ENCODE measurements at places on chromosomes 5 and 9.

DNA sequence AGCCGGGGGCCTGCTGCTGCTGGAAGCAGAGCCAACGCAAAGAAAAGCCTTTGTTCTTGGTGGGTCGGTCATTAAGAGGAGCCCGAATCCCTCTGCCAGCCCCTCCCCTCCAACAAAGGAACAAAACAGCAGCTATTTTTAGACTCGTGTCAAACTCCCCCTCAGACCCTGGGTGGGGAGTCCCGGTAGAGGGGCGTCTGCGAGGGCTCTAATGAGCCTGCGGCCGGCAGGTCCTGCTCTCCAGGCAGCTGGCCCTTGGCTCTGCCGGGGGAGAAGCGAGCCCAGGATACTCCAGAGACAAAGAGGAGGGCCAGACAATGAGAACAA is 114.0 kb downstream of the LHX2 start:
- no peak for DNase-seq

DNA sequence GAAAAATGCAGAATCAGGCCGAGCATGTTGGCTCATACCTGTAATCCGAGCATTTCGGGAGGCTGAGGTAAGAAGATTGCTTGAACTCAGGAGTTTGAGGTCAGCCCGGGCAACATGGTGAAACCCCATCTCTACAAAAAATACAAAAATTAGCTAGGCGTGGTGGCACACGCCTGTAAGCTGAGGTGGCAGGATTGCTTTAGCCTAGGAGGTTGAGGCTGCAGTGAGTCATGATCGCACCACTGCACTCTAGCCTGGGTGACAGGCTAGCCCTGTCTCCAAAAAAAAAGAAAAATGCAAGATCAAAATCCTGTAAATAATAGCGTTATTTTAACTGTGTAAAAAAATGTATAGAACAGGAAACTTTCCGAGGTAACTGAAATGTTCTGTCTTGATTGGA is 39.4 kb downstream of the RNF44 start:
- DNase-seq: no peak

GRCh38 chr5:53017383-53017782 is 28.2 kb downstream of the ITGA2 start:
- DNase-seq: no peak

DNA sequence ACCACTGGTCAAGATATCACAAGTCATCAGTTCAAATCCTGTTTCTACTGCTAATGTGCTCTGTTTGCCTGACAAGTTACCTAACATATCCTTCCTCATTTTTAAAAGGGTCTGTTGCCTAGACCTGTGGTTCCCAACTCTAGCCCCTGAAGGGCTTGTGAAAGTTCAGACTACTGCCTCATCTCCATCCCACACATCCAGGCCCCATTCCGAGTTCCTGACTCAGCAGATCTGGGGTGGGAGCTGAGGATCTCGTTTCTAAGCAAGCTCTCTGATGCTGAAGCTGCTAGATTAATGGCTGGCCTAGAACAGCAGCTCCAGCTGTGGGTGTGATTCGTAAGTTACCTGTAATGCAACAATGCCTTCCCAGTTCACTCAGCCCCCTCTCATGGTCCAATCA is 32.5 kb downstream of the S1PR3 start:
- DNase-seq: no peak

- DNase-seq: no peak
Measured at GRCh38 chr9:7944572-7944971, 145.0 kb upstream of the DMAC1 start.

- peak; percentile 53 for DNase-seq
Measured at GRCh38 chr9:116860509-116861120, 173.5 kb downstream of the TRIM32 start.

GRCh38 chr9:19397845-19398244 is 11.0 kb upstream of the ACER2 start:
- DNase-seq: no peak

- no peak for DNase-seq
Measured at GRCh38 chr5:136992796-136993489, 506.2 kb downstream of the SPOCK1 start.

DNA sequence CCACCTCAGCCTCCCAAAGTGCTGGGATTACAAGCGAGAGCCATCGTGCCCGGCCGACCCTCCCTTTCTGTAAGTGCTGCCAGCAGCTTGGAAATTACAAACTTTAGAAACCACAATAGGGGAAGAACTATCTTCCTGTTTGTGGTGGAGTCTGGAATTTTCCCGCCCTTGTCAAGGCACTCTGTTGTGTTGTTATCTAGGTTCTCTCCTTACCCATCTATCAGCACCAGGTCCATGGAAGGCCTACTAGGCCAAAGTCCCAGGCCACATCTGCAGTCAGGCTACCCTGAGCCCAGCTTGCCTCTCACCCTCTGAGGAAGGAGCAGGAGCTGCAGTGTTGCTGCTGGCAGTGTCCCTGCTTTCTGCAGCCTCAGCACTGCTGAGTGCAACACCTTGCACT is 214.9 kb downstream of the MCTP1 start:
- DNase-seq: no peak

GRCh38 chr5:117738571-117738970 is 1163.9 kb upstream of the SEMA6A start:
- DNase-seq: no peak

DNA sequence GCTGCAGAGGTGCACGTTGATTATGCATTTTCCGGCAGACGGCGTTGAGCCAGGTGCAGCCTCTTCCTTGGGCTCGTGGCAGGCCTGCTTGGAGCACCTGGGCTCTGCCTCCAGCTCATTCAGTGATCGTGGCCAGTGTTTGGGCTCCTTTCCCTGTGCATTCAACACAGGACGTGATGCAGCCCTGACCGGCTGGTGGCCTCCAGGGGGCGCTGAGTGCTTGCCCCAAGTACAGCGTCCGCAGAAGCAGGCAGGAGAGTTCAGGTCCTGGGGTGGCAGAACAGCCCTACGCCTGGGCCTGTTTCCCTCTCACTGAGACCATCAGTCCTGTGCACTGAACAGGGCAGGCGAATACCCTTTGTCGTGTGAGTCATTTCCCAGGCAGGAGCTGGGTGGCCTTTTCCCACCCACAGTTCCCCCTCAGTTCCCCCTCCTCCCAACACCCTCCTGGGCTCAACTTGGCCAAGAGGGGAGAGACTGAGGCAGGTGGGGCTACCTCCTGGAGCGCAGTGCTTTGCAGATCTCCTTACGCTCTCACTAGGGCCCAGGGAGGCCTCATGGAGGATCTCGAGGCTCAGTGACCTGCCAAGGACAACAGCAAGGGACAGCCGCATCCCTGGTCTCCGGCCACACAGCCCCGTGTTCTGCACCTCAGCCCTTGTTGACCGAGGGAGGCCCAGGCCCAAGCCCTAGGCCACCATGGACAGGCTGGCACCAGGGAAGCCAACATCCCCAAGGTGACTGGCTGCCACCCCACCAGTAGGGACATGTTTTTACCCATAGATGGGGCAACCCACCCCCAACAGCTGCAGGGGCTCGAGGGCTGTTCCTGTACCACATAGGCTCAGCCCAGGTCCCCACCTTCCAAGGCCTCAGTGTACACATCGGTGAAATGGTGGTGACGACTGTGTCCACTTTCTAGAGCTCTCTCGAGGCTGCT is 52.9 kb downstream of the LRSAM1 start:
- DNase-seq: peak; percentile 81

GRCh38 chr5:10849278-10849677 is 88.2 kb upstream of the DAP start:
- no peak for DNase-seq

DNA sequence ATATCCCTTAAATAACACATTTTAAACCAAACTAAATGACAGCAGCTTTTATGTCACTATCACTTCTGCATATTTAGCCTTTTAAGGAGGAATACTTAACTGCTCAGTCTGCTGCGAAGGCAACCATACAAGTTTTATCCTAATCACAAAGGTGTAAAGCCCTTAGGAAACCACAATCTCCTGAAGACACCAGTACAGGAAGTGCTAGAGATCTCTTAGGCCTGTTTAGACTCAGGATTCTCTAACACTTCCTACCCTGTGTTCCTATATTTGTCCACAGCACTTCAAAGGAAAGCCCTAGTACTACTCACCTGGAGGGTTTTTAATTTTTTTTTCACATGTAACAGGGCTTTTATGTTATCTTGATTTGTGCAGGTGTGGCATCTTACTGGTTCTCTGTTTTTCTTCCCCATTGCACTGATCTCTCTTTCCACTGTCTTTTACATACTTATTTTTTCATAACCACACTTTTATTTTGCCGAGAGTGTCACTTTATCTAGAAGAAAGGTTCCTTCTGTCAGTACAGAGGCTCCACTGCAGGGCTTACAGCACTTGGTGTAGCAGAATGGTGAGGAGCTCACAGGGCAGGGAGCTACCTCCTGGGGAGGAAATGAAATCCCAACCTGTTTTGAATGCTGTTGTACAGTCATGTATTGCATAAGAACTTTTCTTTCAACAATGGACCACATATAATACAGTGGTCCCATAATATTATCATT is 1060.6 kb upstream of the ACO1 start:
- no peak for DNase-seq

DNA sequence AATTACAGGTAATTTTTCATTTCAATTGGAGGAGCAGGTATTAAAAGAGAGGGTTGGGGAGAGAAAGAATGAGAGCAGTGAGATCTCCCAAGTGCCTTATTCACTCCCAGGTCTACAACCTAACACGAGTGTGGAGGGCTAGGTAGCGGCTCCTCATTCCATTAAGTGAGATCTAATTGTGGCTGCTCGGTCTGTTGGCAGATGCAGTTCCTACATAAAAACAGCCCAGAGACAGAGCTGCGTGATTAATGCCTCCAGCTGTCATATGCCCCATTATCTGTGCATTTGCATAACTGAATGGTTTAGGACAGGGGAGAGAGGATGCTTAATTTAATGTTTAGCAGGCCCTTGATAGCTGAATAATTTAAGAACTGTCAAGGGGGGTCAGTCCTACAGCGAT is 100.5 kb downstream of the PSAT1 start:
- DNase-seq: no peak

DNA sequence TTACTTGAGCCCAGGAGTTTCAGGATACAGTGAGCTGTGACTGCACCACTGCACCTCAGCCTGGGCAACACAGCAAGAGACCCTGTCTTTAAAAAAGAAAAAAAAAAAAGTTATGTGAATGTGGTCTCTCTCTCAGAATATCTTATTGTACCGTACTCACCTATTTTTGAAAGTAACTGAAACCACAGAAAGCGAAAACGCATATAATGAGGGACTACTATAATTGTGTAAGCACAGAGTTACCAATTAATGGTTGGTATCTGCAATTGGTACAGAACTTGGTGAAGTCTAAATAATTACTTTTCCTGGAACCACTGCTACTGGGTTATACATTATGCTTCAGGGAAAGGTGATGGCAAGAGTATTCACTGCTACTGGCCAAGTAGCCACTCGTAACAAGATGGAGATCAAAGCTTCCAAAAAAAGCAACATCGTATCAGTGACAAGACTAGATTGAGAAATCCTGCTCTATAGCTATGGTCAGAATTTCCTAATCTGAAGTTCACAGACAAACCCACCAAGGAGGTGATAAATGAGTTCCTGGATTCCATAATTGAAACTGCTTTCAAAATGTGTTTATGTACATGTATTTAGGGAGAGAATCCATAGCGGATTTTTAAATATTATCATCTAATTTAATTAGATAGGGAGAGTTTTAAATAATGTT is 82.7 kb downstream of the NR6A1 start:
- DNase-seq: no peak

DNA sequence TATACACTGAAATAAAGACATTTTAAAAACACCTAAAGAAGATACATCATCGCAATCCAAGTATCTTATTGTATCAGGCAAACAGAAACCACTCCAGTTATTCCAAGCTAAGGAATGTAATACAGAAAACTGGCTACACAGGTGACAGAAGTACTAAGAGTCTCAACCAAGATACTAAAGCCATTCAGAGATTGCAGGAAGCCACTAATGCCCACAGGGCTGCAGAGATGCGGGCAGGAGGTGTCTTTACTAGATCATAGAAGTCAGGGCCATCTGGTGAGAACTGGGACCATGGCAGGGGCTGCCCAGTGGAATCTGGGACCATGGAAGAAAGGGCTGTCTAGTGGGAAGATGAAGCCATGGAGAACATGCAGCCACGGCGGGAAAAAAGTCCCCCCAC is 365.6 kb downstream of the NDUFS4 start:
- DNase-seq: no peak

DNA sequence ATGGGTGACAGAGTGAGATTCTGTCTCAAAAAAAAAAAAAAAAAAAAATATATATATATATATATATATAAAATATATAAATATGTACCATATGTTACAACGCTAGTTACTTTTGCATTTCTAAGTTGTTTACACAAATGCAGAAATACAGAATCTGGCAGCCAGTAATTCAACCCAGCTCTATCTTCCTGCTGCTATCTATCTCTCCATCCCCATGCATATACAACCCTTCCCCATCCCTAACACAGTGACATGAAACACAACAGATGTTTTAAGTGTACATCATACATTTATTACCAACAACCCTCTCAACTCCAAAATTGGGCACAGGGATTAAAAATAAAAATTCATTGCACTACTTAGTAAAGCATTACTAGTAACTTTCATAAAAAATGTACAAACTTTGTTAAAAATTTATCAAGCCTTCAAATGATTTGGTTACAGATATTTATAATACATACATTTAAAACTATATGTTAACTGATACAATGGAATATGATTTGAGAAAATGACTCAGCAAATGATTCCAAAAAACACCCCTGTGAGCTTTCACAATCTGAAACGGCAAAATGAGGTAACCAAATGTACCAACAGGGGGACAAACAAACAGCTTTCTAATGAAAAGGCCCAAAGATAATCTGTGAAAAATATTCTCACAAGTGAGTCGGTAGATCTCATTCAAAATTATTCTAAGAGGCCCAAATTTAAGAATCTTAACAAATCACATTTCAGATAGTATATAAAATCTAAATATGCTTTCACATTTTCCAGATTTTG is 63.8 kb downstream of the RNF38 start:
- DNase-seq: no peak

GRCh38 chr5:89283728-89284493 is 400.9 kb upstream of the MEF2C start:
- DNase-seq: no peak

GRCh38 chr9:21078702-21079101 is 960 bp upstream of the IFNB1 start:
- no peak for DNase-seq

- no peak for DNase-seq
Measured at GRCh38 chr9:123482295-123482968, 126.4 kb downstream of the CRB2 start.

GRCh38 chr5:127909066-127909465 is 174.5 kb upstream of the SLC12A2 start:
- DNase-seq: no peak

- no peak for DNase-seq
Measured at GRCh38 chr5:112529525-112529924, 110.4 kb upstream of the EPB41L4A start.

DNA sequence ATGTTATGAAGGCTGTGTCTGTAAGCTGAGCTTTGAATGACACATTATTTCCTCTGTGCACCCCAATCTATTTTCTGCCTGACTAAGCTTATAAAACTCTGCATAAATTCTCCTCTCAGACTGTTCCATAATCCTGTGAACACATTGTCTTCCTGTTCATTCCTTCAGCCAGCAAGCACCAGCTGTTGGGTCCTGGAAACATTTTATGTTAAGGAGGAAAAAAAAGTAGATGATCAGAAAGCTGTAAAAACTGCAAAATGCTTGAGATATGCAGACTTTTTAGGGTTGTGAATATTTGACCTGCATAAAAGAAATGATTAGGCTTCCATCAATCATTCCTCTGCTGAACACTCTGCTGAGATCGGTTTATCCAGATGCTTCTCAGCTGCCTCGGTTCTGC is 1246.0 kb upstream of the DMAC1 start:
- DNase-seq: no peak

GRCh38 chr5:135010502-135011354 is 23.3 kb downstream of the PITX1 start:
- no peak for DNase-seq

GRCh38 chr5:103793595-103794182 is 231.1 kb upstream of the NUDT12 start:
- no peak for DNase-seq

Measured in right hindlimb (tissue), 1 donor.